ENCODE measurements at places on chromosomes 1 and 21. TPM values are rescaled to one million over a fixed set of nuclear protein-coding genes. Genes with fewer than 3 reads are reported as not detected.

SELENBP1 gene
- 73.5 TPM for total RNA-seq

SPAG17 gene
- total RNA-seq, result 0.78 TPM

APCS gene
- not detected for total RNA-seq

RORC gene
- total RNA-seq, result not detected

LCA5L gene
- 2.0 TPM for total RNA-seq

AMY1C gene
- 0.12 TPM for total RNA-seq

GRCh38 chr1:30845237-30845903 lies 63.2 kb downstream of the SDC3 start:
- no peak overlapping the region for H3K4me3 ChIP-seq
- no peaks in the 10 kb centered on the region for H3K27me3 ChIP-seq
- H3K36me3 ChIP-seq, result no peaks in the 10 kb centered on the region
- DNase-seq, result no peak
- peaks cover 18% of the 10 kb centered on the region for H3K4me1 ChIP-seq

- no peaks in the 10 kb centered on the region for H3K36me3 ChIP-seq
- peak; percentile 41 for DNase-seq
- H3K27ac ChIP-seq, result no peak overlapping the region
- H3K4me1 ChIP-seq, result peaks cover 26% of the 10 kb centered on the region
- no peaks in the 10 kb centered on the region for H3K27me3 ChIP-seq
These were observed 68.8 kb upstream of the SSX2IP start for GRCh38 chr1:84758968-84759491.

GRCh38 chr1:229227298-229227919 lies 43.5 kb upstream of the RAB4A start:
- H3K27me3 ChIP-seq, result peaks cover 36% of the 10 kb centered on the region
- peaks cover 3% of the 10 kb centered on the region for H3K4me1 ChIP-seq
- DNase-seq, result peak; percentile 87
- H3K27ac ChIP-seq, result no peak overlapping the region

DNA sequence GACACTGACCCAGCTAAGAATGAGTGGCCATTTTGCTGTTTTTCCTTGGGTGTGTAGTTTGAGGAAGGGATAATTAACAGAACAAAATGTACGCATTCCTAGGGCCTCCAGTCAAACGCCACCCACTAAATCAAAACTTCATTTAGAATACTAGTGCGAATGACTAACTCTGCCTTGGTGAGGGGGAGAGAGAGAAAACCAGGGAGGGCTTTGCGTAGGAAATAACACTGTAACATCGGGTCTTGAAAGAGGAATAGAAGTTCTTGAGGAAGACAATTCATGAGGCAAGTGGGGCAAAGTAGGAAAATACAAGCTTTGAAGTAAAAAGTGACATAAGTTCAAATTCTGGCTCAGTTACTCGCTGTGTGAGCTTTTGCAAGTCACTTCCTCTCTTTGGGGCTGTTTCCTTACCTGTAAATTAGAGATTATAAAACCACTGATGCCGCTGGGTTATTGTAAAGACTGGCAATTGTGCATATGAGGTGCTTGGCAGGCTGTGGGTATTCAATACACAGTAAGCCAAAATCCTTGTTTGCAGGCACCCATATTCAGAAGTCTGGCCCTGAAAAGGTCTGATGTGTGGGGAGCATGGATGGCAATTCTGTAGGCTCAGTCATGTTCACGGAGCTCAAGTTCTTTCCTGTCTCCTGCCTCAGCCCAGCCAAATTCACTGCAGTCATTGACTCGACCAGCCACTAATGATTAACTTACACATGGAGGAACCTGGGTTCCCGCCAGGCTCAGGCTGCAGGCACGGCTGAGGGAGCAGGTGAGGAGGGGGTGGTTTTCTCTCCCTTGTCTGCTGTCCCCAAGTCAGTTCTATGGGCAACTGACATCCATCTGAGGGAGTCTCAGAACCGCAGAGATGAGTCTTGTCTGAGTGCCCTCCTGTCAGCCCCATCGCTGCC lies 140.3 kb upstream of the CSF3R start:
- H3K4me1 ChIP-seq, result no peaks in the 10 kb centered on the region
- H3K27ac ChIP-seq, result no peak overlapping the region
- H3K36me3 ChIP-seq, result no peaks in the 10 kb centered on the region
- no peak for DNase-seq
- H3K4me3 ChIP-seq, result no peak overlapping the region

- DNase-seq, result no peak
- H3K36me3 ChIP-seq, result no peaks in the 10 kb centered on the region
- no peak overlapping the region for H3K27ac ChIP-seq
- no peaks in the 10 kb centered on the region for H3K4me1 ChIP-seq
- H3K27me3 ChIP-seq, result peaks cover 28% of the 10 kb centered on the region
These were observed 79.6 kb upstream of the CTTNBP2NL start for GRCh38 chr1:112316254-112316913.

DNA sequence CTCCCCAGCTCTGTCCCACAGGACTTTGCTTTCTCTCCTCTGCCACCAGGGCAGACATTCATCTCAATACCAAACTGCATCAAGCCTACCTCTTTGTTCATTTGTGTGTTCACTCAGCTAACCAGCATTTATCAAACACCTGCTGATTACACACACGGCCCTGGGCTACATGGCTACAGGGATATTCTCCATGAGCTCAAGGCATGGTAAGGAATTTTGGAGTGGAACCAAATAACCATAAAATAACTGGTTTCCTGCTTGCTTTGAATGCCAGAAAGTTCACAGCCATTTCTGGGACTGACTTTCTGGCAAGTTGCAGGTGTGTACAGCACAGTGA lies 54.6 kb downstream of the LDLRAD2 start:
- no peak for DNase-seq
- no peak overlapping the region for H3K27ac ChIP-seq
- H3K27me3 ChIP-seq, result no peaks in the 10 kb centered on the region
- H3K4me3 ChIP-seq, result no peak overlapping the region
- peaks cover 5% of the 10 kb centered on the region for H3K4me1 ChIP-seq
- peaks cover 30% of the 10 kb centered on the region for H3K36me3 ChIP-seq

GRCh38 chr1:98388441-98388840 lies 273.1 kb upstream of the SNX7 start:
- H3K4me1 ChIP-seq, result no peaks in the 10 kb centered on the region
- H3K27me3 ChIP-seq, result no peaks in the 10 kb centered on the region
- H3K36me3 ChIP-seq, result no peaks in the 10 kb centered on the region
- no peak overlapping the region for H3K4me3 ChIP-seq
- peak; percentile 87 for DNase-seq

GRCh38 chr1:182588500-182589396 lies at the start of gene RNASEL:
RNASEL (minus strand) TSS chr1:182589256; CDS start chr1:182586806, 2,450 bp downstream.
- H3K4me3 ChIP-seq, result peak within 1 kb of the TSS; percentile 37
- DNase-seq, result peak; percentile 82
- no peaks in the 10 kb centered on the region for H3K36me3 ChIP-seq
- no peak within 1 kb of the TSS for H3K27ac ChIP-seq
- H3K27me3 ChIP-seq, result no peaks in the 10 kb centered on the region
- no peaks in the 10 kb centered on the region for H3K4me1 ChIP-seq

DNA sequence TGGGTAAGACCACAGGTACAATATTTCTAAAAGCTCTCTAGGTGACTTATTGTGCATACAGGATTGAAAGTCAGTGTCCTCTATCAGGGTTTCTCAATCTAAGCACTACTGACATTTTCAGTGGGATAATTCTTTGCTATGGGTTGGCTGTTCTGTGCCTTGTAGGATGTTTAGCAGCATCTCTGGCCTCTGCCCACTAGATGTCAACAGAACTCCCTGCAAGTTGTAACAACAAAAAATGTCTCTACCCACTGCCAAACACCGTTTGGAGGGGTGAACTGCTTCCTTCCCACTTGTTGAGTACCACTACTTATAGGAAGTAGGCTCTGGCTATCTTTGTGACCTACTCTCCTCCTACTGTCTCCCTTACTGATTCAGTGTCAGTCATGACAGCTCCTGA lies 90.1 kb upstream of the ZRANB2 start:
- no peaks in the 10 kb centered on the region for H3K27me3 ChIP-seq
- no peak overlapping the region for H3K4me3 ChIP-seq
- no peaks in the 10 kb centered on the region for H3K36me3 ChIP-seq
- no peaks in the 10 kb centered on the region for H3K4me1 ChIP-seq
- no peak overlapping the region for H3K27ac ChIP-seq

DNA sequence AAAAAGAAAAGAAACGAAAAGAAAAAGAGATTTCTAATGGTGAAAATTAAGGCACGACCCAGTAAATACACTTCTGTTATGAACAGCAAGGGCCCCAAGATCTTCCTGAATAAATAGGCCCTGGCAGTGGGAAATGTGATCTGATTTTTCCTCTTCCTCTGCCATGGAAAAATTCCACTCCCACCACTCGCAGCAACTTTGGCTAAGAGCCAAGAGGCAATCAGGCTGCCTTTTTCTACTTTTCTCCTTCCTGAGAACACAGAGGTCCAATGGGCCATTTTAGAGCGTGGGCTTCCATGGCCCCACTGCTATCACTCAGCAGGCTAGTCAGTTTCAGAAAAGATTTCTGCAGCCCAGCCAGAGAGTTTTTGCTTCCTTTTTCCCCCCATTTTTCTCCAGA lies 33.7 kb upstream of the AK4 start:
- DNase-seq, result peak; percentile 67
- H3K27ac ChIP-seq, result peak overlapping the region; percentile 3
- H3K4me1 ChIP-seq, result peaks cover 9% of the 10 kb centered on the region
- no peaks in the 10 kb centered on the region for H3K27me3 ChIP-seq
- no peak overlapping the region for H3K4me3 ChIP-seq

DNA sequence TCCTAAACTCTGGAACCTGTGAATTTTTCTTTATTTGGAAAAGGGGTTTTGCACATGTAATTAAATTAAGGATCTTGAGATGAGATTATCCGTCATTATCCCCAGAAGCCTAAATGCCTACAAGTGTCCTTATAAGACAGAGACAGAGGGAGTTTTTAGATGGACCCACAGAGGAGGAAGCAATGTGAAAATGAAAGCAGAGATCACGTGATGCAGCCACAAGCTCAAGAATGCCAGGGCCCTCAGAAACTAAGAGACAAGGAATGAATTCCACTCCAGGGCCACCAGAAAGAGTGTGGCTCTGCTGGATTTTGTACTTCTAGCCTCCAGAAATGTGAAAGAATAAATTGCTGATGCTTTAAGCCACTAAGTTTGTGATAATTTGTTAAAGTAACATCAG lies 183.6 kb upstream of the UBE2U start:
- H3K4me1 ChIP-seq, result peaks cover 7% of the 10 kb centered on the region
- no peak overlapping the region for H3K4me3 ChIP-seq
- H3K27me3 ChIP-seq, result no peaks in the 10 kb centered on the region
- no peaks in the 10 kb centered on the region for H3K36me3 ChIP-seq
- DNase-seq, result peak; percentile 63
- H3K27ac ChIP-seq, result peak overlapping the region; percentile 55
